Iris pigment epithelial cell (primary cell): ENCODE measurements at places on chromosomes 1 and 21.

DNA sequence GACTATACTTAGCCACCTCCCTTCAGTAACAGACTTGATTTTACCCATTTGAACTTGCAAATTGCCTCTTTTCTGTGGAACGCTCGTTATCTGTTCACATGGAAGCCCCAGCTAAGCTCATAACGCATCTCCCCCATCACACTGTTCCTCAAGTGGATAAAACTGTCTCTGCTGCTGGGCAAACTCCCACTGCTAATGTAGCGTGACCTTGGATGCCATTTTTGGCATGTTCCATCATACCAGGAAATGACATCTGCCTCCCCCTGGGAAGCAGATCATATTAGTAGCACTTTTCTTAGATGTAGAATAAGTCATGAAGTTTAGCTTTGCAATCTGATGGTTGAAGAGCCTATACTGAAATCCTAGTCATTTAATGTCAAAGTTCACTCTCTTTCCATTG, 528.7 kb upstream of the PLXNA2 start:
- DNase-seq, result no peak

DNA sequence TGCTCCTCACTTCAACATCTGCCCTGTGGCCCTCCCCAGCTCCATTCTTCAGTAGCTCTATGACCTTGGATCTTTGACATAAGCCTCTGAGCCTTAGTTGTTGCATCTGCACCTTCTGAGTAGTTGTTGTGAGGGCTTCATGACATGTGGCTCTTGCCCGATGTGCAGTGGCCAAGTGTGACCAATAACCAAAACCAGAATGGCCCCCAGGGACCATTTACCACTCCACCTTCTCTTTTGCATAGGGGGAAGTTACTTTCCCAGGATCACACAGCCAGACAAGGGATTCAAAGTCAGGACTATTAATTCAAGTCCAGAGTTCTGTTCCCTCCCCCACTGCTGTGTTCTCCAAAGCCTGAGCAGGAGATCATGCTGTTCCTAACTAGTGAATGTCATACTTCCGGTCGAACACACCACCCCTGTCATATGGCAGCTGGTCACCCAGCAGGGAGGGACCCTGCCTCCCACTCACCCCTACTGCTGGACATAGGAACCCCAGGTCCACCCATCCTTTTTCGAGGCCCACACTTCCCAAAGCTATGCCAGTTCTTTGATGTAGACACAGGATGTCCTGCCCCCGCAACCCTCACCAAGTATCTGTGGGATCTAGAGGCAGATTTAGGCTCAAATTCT, 4.0 kb downstream of the FGR start:
- DNase-seq, result no peak

GRCh38 chr1:57134803-57135202, 169.0 kb upstream of the C8B start:
- no peak for DNase-seq

GRCh38 chr1:232012773-232013386, 386.3 kb downstream of the DISC1 start:
- DNase-seq, result peak; percentile 18
